Hematopoietic multipotent progenitor cell treated with erythropoietin and hydrocortisone succinate and interleukin-3 and kit ligand, for 6 days (in vitro differentiated cells): ENCODE measurements at places on chromosomes 2 and 18.
A peak's percentile ranks its signal among the peaks of the same experiment; 100 is the strongest.

DNA sequence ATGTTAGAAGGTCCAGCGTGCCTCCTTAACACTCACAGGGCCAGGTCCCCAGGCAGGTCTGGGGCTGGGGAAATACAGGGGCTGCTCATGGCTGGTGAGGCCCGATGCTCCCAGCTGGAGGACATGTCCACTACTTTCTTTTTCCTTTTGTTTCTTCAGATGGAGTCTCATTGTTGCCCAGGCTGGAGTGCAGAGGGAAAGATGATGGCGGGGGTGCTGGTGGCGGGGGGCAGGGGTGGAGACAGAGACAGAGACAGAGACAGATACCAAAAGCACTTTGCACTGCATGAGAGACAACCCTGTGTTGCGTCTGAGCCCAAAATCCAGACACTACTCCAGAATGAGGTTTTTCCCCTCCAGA is 211.0 kb downstream of the SH3BP4 start:
- DNase-seq, result no peak

GRCh38 chr2:109700680-109701274 is 86.6 kb downstream of the SOWAHC start:
- DNase-seq, result no peak

GRCh38 chr18:59910967-59911366 is 11.2 kb downstream of the PMAIP1 start:
- no peak for DNase-seq

GRCh38 chr2:167652401-167652800 is 595.0 kb downstream of the STK39 start:
- DNase-seq, result no peak

GRCh38 chr2:151363709-151364108 is 6.3 kb downstream of the TNFAIP6 start:
- DNase-seq, result peak; percentile 33

GRCh38 chr2:229718057-229718456 is 3.7 kb upstream of the DNER start:
- DNase-seq, result no peak

DNA sequence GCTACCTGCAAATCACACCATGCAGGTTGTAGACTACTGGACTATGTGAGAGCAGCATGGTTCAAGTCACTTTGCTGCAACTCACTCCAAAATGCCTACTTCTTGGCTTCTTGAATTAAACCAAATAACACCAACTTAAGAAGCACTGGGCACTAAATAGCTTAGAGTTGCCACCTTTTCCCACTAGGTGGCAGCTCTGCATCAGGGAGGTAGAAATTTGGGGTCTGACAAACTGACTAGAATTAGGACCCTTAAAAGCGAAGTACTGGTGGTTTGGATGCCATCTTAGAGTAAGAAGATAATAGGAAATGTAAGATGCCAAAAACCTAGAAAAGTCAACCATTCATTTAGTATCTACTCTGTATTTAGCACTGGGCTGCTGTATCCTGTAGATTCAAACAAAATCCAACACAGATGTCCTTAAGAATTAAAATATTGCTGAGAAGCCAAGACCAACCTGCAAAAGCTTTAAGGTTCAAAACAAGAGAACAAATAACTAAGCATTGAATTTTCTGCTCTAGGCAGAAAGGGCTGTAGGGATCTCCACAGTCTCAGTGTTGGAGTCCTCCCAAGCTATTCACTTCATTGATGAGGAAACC is 65.5 kb downstream of the CCBE1 start:
- DNase-seq, result peak; percentile 28

- no peak for DNase-seq
Observed at GRCh38 chr2:134201533-134201932, 52.3 kb upstream of the MGAT5 start.

DNA sequence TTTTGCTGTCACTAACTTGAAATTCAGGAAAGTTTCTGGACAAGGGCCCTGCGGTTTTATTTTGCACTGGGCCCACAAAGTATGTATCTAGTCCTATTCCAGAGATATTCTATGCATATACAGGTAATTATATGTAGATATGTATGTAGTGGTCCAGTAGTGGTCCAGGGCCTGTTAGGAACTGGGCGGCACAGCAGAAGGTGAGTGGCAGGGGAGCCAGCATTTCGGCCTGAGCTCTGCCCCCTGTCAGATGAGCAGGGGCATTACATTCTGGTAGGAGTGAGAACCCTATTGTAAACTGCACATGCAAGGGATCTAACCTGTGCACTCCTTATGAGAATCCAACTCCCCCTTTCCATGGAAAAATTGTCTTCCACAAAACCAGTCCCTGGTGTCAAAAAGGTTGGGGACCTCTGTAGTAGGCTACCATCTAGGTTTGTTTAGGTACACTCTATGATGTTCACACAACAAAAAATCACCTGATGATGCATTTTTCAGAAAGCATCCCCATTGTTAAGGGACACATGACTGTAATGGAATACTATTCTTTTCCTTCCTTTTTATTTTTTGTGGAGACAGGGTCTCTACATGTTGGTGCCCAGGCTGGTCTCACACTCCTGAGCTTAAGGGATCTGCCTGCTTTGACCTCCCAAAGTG is 2.8 kb upstream of the PPP4R3B start:
- DNase-seq, result peak; percentile 66

DNA sequence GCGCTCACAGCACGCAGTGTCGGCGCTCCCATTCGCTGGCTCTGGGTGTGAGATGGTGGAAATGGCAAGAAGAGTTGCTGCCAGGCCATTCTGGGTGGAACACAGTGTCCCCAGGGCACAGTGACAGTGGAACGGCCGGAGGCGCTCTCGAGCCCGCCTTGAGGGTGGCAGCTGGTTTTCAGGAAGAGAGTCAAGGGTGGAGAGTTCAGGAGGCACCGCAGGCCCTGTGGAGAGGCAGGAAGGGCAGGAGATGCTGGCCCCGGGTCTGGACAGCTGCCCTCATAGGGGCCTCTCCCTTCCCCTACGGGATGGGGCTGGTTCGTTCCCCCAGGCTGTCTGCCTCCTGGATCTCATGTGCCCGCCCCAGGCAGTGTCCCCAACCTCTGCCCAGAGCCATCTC is 12.5 kb downstream of the GPC1 start:
- DNase-seq, result no peak
